ENCODE measurements at places on chromosomes 3 and 15.

DNA sequence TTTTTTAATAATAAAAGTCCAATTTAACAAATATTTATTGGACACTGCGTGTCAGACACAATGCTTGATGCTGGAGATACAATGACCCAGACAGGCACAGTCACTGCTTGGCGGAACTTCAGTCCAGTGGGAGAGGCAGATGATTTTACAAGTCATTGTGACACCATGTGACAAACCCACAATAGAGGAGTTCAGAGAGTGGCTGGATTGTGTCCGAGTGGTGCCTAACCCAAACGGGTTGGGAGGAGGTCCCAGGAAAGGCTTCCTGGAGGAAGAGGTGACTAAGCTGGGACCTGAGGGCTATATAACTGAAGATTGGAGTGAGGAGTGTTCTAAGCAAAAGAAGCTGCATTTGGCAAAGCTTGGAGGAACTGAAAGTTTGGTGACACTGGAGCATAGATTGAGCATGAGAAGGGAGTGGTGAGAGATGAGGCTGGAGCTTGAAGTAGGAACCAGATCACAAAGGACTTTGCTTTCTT is 41.4 kb downstream of the CRTC3 start:
- DNase-seq, result no peak

GRCh38 chr3:170840291-170840859 is 29.6 kb downstream of the RPL22L1 start:
- DNase-seq, result no peak

DNA sequence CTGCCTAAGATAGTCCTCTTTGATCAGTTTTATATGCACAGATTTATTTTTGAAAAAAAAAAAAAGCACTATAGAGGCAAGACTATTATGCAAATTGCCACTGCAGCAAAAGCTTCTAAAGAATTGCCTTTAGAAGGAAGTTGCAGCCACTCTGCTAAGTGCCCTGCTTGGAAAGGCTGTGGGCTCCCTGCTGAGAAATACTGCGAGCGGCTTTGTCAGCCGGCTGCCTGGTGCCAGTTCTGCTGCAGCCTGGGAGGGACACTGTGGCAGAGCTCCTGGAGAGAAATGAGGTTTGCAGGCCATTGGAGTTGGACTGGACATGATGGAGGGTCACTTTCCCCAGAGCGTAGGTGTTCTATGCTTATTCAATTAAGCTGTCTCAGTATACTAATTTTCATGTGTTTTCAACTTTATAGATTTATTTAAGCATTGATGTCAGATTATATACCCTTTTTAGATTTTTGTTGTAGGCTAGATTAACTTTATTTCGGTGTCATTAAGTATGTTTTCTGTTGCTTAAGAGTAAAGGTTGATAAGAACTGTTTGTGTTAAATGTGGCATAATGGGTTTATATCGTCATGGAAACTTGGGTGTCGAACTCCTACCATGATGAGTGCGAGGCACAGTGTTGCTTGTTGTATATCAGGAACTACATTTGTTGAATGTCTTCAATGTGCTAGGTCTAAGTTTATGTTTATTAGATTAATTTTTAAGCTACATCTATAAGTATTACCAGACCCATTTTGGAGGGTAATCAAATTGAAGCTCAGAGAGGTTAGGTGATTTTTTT is 6.6 kb downstream of the MAP2K5 start:
- peak; percentile 51 for DNase-seq

DNA sequence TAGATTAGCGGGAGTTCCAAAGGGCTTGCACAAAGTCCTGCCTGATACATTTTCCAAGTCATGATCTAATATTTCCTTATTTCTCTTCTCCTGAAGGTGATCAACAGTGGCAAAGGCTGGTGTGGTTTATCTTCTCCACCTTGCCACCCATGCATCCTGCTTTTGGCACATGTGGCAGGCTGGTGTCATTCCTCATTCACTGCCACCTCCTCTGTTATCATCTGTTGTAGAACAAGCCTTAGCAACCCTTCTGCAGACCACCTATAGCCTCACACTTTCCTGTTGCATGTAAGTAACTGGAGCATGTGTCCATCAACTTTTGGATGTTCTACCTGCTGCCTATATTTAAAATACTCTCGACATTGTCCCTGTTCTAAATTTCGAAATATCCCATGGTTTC is 294.1 kb downstream of the ZBTB20 start:
- no peak for DNase-seq

DNA sequence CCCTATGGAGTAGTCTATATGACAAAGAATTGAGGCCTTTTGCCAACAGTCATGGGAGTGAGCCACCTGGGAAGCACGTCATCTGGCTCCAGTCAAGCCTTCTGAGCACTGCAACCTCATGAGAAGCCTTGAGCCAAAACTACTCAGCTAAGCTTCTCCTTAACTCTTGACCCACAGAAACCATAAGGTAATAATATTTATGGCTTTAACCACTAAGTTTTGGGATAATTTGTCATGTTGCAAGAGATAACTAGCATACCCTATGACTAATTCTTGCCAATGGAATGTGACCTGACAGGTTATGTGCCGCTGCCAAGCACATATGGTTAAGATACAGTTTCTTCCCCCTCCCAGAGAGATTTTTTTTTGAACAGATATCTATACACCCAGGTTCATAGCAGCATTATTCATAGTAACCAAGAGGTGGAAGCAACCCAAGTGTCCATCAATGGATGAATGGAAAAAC is 11.8 kb upstream of the SLC6A11 start:
- DNase-seq, result no peak

DNA sequence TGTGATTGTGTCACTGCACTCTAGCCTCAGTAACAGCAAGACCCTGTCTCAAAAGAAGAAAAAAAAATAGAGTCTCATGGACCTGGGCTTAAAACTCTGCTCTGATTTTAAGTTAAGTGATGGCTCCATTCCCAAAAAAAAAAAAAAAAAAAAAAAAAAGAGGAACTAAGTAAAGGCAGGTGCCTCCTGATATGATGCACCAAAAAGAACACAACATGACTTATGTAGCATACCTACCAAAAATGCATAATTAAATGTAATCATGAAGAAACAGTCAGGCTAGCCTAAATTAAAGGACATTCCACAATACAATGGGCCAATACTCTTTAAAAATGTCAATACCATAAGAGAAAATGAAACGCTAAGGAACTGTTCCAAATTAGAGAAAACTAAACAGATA is 5.4 kb upstream of the IREB2 start:
- DNase-seq, result no peak

Measured in right hindlimb (tissue), 1 donor.